ENCODE measurements at places on chromosomes 2 and 18.
A peak's percentile ranks its signal among the peaks of the same experiment; 100 is the strongest.

- DNase-seq = no peak
These were observed 91.5 kb downstream of the MALT1 start for GRCh38 chr18:58762781-58763171.

GRCh38 chr2:199370150-199370780 lies 87.5 kb downstream of the SATB2 start:
- DNase-seq = no peak

DNA sequence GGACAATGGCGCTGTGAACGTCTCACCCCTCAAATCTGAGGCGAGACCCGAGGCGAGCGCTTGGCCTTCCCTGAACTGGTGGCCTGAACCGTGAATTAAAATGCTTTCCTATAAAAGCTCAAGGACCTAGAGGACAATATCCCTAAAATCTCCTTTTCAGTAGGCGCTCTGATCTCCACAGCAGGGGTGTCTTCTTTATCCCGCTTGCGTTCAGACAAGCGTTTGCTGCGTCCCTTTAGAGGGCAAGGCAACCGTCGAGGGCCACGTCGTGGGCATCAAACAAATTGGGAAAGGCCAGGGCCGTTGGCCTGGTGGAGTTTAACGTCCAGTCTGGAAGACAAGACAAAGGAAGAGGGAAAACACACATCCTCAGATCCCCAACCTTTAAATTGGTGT lies 1.3 kb upstream of the RAX start:
- no peak for DNase-seq

GRCh38 chr2:217790195-217790594 lies 212.6 kb downstream of the TNS1 start:
- no peak for DNase-seq

GRCh38 chr18:8616028-8616401 lies 6.8 kb downstream of the RAB12 start:
- no peak for DNase-seq

GRCh38 chr2:237474442-237474911 lies 12.6 kb upstream of the MLPH start:
- DNase-seq = no peak

DNA sequence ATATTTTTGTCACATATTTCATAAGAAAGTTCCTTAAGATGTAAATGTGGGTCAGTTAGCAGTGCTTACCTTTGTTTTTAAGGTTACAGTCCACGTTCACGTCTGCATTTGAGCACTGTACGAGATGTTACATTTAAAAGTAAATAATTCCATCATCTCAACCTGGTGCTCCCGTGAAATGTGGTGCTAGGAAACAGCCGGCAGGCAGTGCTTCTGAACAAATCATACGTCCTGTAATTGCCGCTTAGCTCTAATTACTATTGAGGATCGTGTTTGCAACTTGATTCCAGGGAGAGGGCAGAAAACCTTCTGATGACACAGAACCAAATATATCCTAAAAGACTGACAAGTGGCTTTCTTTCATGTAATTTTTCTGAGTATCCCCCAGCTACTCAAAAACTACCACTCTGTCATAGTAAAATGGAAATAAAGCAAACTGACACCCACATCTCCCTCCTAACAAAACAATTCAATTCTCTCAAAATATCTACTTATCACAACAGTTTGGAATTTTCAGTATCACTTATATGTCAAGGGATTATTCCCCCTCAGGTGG lies 297.8 kb upstream of the SESTD1 start:
- no peak for DNase-seq

DNA sequence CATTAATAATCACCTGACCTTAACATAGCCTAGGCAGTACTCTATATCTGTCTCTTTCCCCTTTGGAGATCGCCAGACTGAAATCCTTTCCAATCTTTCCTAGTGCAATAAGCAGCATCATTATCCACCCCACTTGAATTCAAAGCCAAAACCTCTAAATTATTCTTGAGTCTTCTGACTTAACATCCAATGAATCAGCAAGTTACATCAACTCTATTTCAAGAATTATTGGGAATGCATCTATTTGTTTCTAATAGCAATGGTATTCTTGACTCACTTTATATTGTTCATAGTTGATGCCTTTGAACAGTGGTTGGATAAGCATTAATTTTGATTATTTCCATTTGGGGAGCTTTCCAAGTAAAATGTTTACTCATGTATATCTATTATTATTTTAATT lies 144.8 kb downstream of the ZNF804A start:
- DNase-seq = no peak

GRCh38 chr2:8754106-8754776 lies 72.4 kb downstream of the ID2 start:
- no peak for DNase-seq

- peak; percentile 52 for DNase-seq
These were observed 46.0 kb upstream of the PAX8 start for GRCh38 chr2:113324684-113325160.

DNA sequence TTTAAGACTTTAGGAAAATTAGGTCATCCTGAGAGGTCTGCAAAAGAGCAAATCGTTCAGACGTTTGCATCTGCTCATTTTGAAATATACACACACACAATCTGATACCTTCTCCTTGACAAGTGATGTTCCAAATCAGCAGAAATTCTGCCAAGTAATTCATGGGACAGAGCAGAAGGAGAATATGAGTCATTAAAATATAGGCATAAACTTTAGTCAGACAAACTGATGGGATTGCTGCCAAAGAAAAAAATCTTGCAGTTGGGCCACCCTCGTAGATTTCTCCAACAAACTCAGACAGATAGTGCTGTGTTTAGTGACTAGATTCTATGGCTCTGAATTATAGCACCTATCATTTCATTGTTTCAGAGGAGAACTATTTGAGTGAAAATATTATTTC lies 336.3 kb downstream of the NYAP2 start:
- DNase-seq = no peak

GRCh38 chr2:103268841-103269498 lies 507.1 kb downstream of the TMEM182 start:
- no peak for DNase-seq

- DNase-seq = no peak
These were observed at the start of gene CCDC102B for GRCh38 chr18:68797871-68798270. CCDC102B (plus strand) TSS chr18:68798080; CDS start chr18:68836764, 38,684 bp downstream.

DNA sequence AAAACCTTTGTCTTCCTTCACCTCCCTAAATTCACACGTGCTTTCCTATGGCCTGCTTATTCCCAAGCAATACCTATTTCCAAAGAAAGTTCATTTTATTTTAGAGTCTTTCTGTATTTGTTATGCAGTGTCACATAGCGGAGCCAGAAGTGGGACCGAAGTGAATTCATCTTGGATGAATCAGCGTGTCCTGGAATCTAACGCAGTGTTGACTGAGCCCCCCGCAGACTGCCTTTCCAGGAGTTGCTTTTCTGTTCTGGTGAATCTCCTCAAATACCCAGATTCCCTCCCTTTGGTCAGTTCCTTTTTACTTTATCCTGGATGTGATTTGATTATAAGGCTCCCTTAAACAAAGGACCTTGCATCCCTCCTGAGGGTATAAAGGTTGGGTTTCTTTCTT lies 10.8 kb downstream of the ALPP start:
- DNase-seq = no peak

- DNase-seq = no peak
These were observed 91.0 kb downstream of the VWA3B start for GRCh38 chr2:98177986-98178385.

GRCh38 chr2:105732101-105732500 lies 12.6 kb upstream of the NCK2 start:
- no peak for DNase-seq

DNA sequence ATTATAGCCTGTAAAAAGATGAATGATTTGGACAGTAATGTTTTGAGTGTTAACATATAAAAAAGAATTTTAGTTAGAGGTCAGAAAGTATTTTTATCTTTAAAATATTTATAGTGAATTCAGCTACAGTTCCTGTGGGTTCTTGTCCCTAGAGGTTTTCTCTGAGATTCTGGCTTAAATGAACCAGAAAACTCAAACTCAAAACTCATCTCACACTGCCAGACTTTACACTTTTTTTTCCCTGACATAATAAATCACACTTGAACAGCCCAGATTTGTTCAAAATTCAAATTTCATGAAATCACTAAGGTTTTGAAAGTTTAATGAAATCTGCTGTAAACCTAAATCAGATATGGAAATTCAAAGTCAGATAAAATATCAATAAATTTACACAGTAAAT lies 92.3 kb downstream of the KCNH7 start:
- no peak for DNase-seq

DNA sequence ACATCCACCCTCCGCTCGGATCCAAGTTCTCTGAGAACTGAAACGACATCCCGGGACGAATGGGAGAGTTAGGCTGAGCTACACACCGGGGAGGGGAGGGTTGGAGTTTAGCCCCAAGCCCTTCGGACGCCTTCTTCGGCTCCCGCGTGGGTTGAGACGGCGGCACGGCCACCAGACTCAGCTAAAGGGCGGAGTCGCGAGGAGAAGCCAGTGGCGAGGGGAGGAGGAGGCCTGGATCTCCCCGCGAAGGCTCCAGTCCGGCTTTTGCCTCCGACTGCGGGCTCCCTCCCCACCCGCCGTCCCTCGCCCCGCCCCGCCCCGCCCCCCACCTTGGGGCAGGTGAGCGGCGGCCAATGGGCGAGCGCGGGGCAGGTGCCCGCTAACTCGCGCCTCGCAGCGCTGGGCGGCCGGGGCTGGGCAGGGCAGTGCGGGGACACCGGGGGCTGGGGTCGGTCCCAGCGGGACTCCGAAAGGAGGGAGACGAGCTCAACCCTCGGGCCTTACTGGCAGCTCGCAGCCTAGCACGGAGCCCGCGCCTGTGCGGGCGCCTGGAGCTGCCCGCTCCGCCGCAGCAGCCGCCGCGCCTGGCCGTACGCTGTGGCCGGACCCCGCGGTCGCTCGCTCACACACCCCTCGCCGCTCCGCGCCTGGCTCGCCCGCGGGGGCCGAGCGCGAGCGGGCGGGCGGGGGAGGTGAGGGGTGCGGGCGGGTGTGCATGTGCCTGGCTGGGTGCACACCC lies at the start of gene EMX1:
EMX1 (plus strand) TSS at position 382 of the 739 bp plus-strand sequence; CDS start at position 716, 334 bp downstream.
- DNase-seq = peak; percentile 30

DNA sequence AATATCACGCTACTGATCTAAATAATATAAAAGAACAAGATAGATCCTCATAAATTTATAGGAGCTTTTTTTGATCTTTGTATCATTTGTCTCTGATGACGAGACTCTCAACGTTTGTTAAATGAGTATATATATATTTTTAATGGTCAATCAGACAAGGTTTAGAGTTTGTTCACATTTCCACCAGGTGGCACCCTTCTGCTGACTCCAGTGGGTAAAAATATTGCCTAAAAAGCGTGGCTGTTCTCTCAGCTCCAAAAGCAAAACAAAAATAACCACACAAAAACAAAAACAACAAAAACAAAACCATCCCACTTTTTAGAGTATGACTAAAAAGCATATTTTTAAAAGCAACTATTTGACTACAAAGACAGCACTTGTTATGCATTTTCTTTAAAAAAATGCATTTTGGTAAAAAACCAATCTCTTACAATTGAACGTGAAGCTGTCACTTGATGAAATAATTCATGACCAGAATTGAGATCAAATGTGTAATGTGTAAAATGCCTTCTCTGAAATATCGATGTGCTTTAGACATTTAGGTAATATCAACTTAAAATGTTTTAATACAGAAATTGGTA lies 723.2 kb downstream of the DPP10 start:
- no peak for DNase-seq

DNA sequence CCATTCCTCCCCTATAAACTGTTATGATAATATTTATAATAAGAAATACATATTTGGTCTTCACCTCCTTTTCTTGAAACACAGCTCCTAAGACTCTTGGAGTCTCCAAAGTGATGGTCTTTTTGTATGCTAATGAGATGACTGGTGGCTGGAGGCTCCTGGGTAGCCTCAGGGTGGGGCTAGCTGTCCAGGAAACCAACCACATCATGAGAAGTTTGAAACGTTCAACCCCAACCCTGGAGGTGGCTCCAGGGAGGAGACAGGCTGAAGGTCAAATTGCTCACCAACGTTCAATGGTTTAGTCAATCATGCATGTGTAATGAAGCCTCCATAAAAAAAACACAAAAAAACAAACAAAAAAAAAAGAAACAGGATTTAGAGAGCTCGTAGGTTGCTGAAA lies 298.7 kb upstream of the MGAT5 start:
- DNase-seq = no peak

GRCh38 chr2:240095556-240096523 lies 40.3 kb downstream of the COPS9 start:
- DNase-seq = no peak

DNA sequence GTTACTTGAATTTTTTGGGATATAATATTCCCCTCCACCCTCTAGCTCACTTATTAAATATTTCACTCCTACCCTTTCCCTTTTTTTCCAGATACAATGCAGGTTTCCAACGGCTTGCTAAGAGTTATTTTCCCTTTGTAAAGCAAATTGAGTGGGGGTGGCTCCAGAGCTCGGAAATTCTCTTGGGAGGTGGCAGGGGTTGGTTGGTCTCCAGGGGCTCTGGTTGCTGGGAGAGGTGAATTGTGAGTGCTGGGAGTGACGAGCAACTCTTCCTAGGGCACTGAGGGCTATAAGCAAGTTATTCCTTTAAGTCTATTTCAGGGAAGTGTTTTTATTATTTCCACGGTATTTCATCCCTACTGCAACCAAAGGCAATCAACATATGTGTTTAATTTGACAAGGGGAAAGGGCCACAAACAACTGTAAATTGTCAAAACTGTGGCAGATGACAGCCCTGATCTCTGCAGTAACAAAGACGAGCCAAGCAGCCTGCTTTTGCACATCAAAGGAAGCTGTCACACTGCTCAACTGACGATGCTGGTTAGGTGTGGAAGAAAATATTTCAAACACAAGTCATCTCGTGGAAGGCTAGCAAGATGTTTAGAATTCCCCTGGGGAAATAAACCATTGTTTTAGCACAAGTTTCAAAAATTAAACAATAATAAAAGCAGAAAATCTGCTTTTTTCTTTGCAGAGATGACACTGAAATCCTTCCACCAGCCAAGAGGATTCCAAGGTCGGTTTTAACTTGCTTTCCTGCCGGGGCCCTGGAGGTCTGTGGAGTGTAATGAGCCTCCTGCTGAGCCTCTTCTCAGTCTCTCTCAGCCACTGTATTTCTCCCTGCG lies 34.8 kb upstream of the ASXL2 start:
- DNase-seq = no peak

DNA sequence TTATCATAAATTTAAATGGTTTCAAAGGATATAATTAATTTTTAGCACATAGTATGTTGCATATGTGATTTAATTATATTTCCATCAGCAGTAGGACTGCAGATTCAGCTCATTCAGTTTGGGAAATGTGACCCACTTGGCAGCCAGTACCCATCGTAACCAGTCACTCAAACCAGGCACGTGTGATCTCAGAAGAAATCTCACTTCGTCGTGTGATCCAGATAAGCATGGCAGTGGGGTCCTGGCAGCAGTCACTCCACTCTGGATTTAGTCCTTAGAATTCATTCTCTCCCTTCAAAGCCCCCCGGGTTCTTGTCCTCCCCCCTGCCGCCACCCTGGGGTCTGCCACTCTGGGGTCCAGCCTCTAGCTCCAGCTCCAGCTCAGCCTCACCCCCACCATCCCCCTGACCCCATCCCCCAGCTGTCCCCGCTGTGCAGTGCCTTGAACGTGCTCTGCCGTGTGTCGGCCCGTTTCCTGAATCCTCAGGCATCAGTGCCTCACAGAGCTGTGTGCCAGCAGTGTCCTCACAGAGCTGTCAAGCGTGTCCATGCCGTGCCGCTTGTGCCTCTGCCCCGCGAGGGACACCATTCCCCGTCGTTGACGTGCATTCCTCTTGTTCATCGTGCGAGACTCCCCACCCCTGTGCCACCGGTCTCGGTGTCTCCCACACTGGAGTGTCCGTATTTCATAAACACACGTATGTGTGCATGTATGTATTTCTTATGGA lies 34.8 kb downstream of the TRAPPC12 start:
- DNase-seq = no peak
